NCI-H510A (cell line): ENCODE measurements at places on chromosomes 3 and 15.

DNA sequence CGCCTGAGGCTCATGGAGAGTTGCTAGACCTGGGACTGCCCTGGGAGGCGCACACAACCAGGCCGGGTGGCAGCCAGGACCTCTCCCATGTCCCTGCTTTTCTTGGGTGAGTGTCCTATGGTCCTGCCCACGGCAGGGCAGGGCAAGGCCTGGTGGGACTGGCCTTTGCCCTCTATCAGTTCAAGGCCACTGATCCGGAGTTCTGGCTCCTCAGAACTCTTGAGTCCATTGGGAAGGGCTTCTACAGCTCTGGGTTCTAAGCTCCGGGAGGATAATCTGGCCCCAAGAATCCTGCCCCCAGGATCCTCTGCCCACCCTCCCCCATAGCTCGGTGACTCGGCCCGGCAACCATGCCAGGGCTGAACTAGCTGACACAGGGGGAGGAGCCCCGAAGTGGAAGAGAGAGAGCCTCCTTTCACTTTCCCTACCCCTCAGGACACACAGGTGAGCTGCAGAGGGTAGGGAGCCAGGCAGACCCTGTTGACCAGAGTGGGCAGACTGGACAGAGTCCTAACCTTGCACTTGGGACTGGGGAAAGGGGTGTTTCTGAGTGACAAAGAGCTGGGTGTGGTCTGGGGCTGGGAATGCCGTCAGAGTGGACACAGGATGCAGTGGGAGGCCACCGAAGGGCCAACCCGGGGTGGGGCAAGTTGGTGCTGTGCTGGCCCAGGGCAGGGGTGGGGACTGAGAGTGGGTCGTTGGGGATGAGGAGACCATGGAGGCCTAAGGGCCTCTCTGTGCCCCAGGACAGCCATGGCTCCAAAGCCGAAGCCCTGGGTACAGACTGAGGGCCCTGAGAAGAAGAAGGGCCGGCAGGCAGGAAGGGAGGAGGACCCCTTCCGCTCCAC, 664 bp downstream of the PARP3 start:
- peak; percentile 14 for DNase-seq

- DNase-seq: no peak
These were observed 190.6 kb downstream of the VPS13C start for GRCh38 chr15:61869656-61870055.

- no peak for DNase-seq
These were observed 33.6 kb downstream of the SSUH2 start for GRCh38 chr3:8610951-8611350.

DNA sequence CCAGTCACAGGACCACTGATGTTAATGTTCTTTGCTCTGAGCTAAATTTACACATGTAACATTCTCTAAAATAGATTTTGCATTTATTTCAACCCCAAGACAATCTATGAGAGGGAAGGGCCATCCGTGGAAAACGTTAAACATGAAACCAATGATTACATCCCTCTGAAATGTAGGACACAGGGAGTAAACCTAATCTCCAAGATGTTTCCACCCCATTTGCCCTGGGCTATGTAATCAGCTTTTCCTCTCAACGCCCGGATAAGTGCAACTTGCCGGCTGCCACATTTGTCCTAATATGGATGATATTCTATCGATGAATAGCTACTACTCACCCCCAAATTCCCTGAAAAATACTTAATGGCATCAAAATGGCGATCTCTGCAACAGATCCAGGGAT, 6.4 kb upstream of the FMN1 start:
- no peak for DNase-seq

GRCh38 chr3:71117572-71118247, 465.8 kb downstream of the FOXP1 start:
- no peak for DNase-seq

DNA sequence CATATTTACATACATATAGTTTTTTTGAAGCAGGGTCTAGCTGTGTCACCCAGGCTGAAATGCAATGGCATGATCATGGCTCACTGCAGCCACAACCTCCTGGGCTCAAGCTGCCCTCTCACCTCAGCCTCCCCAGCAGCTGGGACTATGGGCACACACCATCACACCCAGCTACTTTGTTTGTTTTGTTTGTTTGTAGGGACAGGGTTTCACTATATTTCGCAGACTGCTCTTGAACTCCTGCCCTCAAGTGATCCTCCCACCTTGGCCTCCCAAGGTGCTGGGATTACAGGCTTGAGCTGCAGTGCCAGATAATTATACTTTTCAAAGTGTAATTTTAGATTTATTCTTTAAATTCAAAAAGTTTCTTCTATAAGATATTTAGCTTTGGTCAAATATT, 10.2 kb downstream of the GTF2A2 start:
- DNase-seq: no peak

DNA sequence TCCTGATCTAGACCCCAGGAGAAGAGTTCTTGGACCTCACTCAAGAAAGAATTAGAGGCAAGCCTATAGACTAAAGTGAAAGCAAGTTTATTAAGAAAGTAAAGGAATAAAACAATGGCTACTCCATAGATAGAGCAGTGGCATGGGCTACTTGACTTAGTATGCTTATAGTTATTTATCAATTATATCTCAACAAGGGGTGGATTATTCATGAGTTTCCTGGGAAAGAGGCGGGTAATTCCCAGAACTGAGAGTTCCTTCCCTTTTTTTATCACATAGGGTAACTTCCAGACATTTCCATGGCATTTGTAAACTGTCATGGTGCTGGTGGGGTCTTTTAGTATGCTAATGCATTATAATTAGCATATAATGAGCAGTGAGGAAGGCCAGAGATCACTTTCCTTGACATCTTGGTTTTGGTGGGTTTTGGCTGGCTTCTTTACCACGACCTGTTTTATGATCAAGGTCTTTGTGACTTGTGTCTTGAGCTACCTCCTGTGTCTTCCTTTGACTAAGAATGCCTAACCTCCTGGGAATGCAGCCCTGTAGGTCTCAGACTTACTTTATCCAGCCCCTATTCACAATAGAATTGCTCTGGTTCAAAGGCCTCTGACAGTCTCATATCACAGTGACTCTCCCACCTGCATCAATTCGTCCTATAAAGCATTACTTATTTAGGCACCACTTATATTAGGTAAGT, 35.3 kb upstream of the PLSCR2 start:
- DNase-seq: no peak

DNA sequence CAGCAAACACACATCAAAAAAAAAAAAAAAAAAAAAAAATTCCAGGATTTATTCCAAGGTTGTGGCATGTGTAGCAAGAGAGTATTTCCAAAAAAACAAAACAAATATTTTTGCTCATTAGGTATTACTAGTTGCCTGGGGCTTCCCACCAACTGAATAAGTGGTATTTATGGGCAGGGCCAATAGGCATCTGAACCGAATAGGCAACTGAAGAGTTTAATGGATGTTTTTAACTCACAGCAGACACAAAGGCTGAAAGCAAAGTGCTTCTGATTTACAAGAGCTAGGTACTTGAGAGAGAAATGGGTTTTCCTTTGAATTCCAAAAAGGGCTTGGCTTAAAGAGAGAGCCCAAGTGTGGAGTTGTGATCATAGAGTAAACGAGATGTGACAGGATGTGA, 21.4 kb downstream of the EIF4E3 start:
- DNase-seq: no peak

GRCh38 chr3:89954137-89954536, 846.7 kb downstream of the EPHA3 start:
- DNase-seq: no peak
